ENCODE measurements at places on chromosomes 3 and 15.

DNA sequence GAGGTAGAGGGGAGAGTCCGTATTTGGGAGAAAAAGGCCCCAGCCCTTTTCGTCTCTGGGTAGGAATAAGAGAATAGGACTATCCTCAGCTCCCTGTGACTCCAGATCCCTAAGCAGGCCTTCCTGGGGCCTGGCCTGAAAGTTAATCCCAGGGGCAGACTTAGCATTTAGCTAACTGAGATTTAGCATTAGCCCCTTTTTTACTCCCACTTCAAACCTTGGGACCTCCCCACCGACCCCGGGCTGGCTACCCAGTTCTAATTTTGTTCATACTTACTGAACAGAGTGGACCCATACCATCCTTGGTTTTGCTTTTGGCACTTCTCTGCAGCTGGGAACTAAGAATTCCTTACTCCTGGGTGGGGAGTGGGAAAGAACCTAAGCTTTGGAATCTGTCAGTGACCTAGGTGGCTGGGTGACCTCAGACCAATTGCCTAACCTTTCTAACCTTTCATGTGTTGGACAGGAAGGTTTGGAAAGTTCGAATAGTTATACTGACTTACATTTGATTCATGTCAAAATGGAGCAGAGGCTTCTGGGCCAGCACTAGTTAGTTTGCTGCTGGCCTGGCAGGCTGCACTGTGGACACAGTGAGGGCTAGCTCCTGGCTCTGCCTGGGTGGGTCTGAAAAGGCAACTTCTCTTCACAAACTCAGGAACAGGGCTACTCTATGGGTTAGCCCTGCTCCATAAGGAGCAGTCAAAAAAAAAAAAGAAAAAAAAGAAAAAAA, 11.6 kb downstream of the TTC21A start:
- DNase-seq: no peak

DNA sequence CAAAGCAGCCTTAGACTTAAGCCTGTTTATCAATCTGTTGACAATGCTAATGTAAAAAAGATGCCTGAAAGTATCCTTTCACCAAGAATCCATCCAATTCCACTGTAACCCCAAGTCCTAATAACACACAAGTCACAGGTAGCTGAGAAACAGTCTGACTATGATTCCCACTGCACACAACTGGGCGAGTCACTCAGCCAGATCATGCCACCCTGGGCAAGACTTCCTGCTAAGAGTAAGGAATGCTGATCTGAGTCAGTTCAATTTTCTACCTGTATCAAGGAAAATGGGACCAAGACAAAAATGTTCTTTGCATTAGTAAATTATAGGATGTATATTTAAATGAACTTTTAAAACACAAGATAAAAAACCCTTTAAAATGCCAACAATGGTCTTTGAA, 33.3 kb downstream of the NPTN start:
- DNase-seq: no peak

GRCh38 chr3:63706321-63707085, 54.0 kb downstream of the SNTN start:
- DNase-seq: no peak

DNA sequence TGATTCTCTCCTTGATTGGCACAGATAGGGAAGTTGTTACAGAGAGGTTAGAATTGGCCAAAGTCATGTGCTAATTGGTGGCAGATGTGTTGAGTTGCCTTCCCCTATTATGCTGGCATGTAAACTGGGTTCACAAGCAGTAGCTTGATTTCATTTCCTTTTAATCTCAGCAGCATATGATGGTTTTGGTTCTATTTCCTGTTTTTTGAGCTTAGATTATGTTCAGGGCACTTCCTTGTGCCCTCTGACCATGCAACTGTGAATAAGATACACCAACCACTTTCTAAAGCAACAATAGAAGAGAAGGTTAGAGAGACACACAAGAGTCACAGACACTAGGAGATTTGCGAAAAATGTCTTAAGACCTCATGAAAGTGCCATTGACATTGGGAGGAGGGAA, 16.5 kb downstream of the HPS3 start:
- DNase-seq: no peak

DNA sequence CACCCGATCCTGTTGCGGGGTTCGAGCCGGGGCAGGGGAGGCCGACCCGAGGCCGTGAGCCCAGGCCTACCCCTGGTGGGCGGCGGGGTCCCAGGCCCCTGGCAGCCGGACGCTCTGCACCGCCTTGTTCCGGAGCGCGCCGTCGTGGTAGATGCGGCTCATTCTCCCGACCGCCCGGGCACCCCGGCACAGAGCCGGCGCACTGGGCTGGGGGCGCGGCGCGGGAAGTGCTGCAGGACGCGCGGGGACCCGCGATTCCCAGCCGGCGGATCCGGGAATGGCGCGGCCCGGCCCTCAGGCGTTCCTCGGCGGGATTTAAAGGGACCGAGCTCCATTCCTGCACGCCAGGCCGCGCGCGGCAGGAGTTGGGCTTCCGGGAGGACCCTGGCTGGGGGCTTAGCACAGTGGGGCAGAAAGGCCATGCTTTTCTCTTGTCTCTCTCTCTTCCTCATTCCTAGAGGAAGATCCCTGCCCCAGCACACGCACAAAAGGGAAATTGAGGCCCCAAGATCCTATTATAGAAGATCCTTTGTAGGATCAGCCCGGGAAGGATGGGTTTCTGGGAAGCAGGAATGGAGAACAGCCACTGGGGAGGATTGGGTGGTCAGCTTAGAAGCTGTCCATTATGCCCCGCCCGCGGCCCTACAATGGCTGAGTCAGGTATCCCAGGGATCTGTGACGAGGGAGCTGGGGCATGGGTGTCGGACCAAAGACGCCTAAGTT, at the start of gene ARPIN:
TSS of gene ARPIN (minus strand) at position 279 of the 723 bp plus-strand sequence. CDS start at position 162, 117 bp downstream.
- no peak for DNase-seq

DNA sequence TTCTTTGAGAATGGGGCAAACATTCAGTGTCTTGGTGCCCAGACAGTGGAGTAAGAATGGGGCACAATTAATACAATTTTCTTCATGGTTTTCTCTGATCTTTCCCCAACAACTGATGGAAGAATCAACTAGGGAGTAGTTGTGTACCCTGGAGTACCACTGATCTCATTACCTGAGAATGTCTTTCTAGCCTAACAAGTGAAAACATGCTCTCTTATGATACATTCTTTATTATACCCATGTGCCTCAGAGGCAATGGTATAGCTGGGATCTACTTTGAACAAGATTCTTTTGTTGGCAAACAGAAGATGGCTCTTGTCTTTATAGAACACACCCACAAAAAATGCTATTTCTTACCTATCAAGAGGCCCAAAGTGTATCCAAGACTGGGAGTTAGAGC, 250.6 kb upstream of the CMC1 start:
- no peak for DNase-seq

DNA sequence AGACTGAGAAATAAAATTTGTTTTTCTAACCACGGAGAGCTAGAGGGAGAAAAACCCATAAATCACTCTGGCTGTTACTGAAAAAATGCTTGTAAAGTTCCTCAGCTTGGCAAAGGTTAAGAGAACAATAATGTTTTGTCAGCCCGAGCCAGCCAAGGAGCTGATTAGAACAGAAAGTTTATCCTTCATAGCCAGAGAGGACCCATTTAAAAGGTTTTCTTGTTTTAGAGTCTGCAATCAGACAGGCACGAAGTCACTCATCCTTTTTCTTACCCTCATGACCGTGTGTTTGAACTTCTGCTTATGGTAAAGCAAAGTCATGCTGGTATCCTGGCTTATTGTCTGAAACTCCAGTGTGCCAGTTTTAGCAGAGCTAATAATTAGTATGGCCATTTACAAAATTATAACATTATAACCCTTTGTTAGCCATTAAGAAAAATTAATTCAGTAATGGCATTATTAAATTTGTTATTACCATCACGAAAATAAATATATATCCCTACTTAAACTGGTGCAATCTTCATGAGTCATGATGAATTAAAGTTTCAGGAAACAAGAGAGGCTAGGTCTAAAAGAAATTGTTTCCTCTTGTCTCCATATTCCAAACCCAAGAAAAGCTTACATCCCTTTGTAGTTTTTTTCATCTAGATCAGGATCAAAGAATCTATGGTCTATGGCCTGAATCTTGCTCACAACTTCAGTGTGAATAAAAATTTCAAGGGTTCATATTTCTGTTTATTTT, 13.5 kb upstream of the STXBP5L start:
- DNase-seq: no peak

GRCh38 chr3:17115186-17115585, 230.4 kb downstream of the PLCL2 start:
- DNase-seq: no peak

All from skeletal muscle cell (primary cell).